Breast epithelium (tissue), 4 donors: ENCODE measurements at places on chromosomes 3 and 15. TPM values are rescaled to one million over a fixed set of nuclear protein-coding genes. Genes with fewer than 3 reads are reported as not detected.

SLC22A14 gene
- total RNA-seq, result not detected

DUT gene
- 101 TPM for total RNA-seq

BCHE gene
- 0.33 TPM for total RNA-seq

DNA sequence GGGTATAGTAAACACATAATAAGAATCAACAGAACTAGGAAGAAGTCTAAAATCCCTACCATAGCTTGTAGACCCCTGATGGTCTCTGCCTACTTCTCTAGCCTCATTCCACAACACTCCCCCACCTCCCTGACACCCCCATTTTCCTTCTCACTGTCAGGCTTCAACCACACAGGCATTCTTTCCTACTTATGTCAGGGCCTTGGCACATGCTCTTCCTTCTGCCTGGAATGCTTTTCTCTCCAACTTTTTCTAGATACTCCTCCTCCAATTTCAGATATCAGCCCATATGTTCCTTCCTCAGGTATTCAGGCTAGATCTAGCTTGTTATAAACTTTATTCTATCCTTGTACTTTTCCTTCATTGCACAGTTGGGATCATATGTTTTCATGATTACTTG is 106.0 kb upstream of the MRPL3 start:
- H3K36me3 ChIP-seq, result no peaks in the 10 kb centered on the region
- H3K4me1 ChIP-seq, result no peaks in the 10 kb centered on the region

ZCWPW2 gene
- 2.3 TPM for total RNA-seq

GRCh38 chr15:99651023-99651807 is 82.0 kb downstream of the LYSMD4 start:
- H3K4me3 ChIP-seq, result no peak overlapping the region
- H3K4me1 ChIP-seq, result no peaks in the 10 kb centered on the region
- H3K36me3 ChIP-seq, result no peaks in the 10 kb centered on the region
- DNase-seq, result no peak
- no peak overlapping the region for H3K27ac ChIP-seq
- no peaks in the 10 kb centered on the region for H3K27me3 ChIP-seq

DNA sequence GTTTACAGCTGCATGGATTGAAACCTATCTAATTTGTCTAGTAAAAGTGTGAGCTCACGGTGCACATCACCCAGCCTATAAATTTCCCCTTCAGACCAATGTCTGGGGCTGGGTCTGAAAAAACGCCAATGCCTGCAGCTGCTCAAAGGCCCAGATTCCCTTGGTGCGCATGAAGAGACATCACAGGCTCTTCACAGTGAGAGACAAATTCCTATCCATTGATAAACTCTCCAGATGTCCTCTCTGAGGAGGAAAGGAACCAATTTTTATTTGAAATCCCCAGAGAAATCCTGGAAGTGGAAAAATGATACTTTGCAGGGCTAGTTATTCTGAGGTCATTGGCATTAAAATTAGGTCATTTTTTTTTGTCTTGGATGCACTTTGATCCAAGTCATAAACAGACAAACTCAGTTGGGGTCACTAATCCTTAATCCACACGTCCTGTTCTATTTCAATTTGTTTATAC is 360.5 kb downstream of the EPHA3 start:
- no peak for DNase-seq
- no peaks in the 10 kb centered on the region for H3K4me1 ChIP-seq
- H3K27ac ChIP-seq, result no peak overlapping the region
- no peaks in the 10 kb centered on the region for H3K36me3 ChIP-seq
- no peak overlapping the region for H3K4me3 ChIP-seq

- no peaks in the 10 kb centered on the region for H3K4me1 ChIP-seq
- H3K36me3 ChIP-seq, result no peaks in the 10 kb centered on the region
- H3K27ac ChIP-seq, result no peak overlapping the region
- no peak for DNase-seq
These were observed 148.9 kb upstream of the IQSEC1 start for GRCh38 chr3:13222131-13222530.

DNA sequence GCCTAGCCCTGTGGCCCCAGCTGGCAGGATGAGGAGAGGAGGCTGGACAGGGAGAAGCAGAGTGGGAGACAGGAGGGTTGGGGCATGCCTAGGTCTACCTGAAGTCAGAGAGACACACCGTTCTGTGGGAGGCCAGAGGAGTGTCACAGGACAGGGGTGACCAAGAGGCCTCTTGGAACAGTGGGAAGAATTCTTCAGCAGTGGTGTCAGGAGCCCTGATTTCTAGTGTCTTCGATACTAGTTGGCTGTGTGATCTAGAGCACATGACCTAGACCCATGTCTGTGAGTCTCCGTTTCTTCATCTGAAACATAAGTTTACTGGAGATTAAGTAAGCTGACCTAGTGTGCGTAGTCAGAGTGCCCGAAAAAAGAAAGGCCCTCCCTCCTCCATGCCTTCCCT is 92.2 kb downstream of the EEFSEC start:
- H3K27ac ChIP-seq, result no peak overlapping the region
- H3K4me1 ChIP-seq, result no peaks in the 10 kb centered on the region

DNA sequence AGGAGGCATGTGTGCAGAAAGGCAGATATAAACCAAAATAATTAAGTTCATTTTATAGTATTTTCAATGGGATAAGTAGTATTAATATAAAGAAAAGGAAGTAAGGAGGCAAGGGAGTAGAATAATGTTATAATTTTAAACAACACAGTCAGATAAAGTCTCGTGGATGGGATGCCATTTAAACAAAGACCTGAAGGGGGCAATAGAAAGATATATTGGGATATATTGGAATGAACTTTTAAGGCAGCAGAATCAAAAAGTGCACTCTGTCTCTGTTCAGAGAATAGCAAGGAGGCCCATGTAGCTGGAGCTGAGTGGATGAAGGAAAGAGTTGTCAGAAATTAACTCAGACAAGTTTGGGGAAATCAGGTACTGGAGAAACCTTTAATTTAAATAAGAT is 158.7 kb downstream of the CGGBP1 start:
- H3K36me3 ChIP-seq, result no peaks in the 10 kb centered on the region
- DNase-seq, result no peak
- H3K4me1 ChIP-seq, result no peaks in the 10 kb centered on the region
- no peaks in the 10 kb centered on the region for H3K27me3 ChIP-seq
- H3K27ac ChIP-seq, result no peak overlapping the region
- no peak overlapping the region for H3K4me3 ChIP-seq

GASK1A gene
- total RNA-seq, result 22.6 TPM

DNA sequence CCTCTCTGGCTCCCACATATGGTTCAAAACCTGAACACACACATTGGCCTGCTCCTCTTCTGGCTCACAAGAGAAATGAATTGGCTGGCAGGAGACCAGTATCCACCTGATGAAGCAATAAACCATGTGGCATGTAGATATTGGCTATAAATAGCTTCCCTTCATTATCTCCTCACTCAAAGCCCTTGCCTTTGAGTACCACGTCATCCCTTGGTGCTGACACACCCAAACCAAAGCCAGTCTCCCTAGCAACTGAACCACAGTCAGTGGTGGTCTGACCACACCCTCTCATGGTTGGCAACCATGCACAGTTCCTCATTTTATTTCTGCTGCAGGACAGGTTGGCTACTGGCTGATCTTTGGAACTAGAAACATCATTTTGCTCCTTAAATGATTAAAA is 98.8 kb downstream of the ZNF621 start:
- H3K27me3 ChIP-seq, result no peaks in the 10 kb centered on the region
- no peaks in the 10 kb centered on the region for H3K4me1 ChIP-seq
- no peak for DNase-seq
- H3K27ac ChIP-seq, result no peak overlapping the region
- H3K4me3 ChIP-seq, result no peak overlapping the region

DLEC1 gene
- 1.1 TPM for total RNA-seq

CGNL1 gene
- 5.4 TPM for total RNA-seq

DNA sequence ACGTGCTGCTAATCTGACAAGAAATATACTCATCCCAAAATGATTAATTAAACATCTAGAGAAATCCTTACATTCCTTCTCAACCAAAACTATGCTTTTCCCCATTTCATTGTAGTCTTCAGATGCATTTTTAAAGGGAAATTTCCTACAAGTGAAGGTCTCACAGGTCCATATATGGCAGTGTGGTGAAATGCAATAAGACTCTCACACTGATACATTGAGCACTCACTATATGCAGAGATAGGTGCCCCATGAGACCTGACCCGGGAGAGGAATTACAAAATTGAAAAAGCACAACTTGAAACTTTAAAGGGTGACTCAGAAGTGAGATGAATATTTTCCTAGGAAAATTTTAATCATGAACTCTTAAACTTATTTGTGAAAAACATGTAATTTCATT is 629.2 kb upstream of the NAALADL2 start:
- H3K27ac ChIP-seq, result no peak overlapping the region
- no peak overlapping the region for H3K4me3 ChIP-seq
- H3K4me1 ChIP-seq, result no peaks in the 10 kb centered on the region
- no peaks in the 10 kb centered on the region for H3K36me3 ChIP-seq
- no peaks in the 10 kb centered on the region for H3K27me3 ChIP-seq
- no peak for DNase-seq
